Activated CD4-positive, alpha-beta memory T cell treated with anti-CD3 and anti-CD28 coated beads for 36 hours (primary cell): ENCODE measurements at places on chromosomes 12 and 14. TPM values are rescaled to one million over a fixed set of nuclear protein-coding genes. Genes with fewer than 3 reads are reported as not detected.

KRT2 gene
- not detected for total RNA-seq

EFS gene
- total RNA-seq = not detected

BIN2 gene
- 64.6 TPM for total RNA-seq

CIDEB gene
- 22.6 TPM for total RNA-seq

PITPNM2 gene
- 6.5 TPM for total RNA-seq
